GM23248 (cell line): ENCODE measurements at places on chromosomes 4 and X.
A peak's percentile ranks its signal among the peaks of the same experiment; 100 is the strongest.

DNA sequence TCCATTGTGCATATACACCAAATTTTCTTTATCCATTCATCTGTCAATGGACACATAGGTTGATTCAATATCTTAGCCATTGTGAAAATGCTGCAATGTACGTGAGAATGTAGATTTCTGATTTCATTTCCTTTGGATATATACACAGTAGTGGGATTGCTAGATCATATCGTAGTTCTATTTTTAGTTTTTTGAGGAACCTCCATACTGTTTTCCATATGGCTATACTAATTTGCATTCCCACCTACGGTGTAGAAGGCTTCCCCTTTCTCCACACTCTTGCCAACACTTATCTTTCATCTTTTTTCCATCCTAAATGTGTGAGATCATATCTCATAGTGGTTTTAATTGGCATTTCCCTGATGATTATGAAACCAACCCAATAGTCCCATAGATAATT is 43.4 kb downstream of the ING2 start:
- no peak for DNase-seq

DNA sequence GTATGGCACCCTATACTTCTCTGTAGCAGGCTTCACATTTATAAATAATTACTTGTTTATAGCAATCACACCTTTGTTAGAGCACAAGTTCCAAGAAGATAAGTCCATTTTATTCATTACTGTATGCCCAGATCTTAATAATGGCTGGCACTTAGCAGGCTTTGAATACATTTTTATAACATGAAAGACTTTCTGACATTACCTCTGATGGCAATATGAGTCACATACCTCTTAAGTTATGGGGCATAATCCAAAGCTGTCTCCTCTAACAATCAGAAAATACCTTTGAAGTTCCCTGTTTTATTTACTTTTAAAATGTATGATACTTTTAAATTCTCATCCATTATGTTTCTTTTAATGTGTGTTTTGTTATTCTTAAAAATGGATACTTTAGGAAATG is 12.2 kb downstream of the SCRG1 start:
- DNase-seq: no peak

- no peak for DNase-seq
Observed at GRCh38 chr4:136918772-136919171, 613.5 kb downstream of the PCDH18 start.

GRCh38 chrX:72308566-72309296 is 3.0 kb upstream of the CITED1 start:
- peak; percentile 68 for DNase-seq
